ENCODE measurements at places on chromosomes 5 and 9.
A peak's percentile ranks its signal among the peaks of the same experiment; 100 is the strongest.

DNA sequence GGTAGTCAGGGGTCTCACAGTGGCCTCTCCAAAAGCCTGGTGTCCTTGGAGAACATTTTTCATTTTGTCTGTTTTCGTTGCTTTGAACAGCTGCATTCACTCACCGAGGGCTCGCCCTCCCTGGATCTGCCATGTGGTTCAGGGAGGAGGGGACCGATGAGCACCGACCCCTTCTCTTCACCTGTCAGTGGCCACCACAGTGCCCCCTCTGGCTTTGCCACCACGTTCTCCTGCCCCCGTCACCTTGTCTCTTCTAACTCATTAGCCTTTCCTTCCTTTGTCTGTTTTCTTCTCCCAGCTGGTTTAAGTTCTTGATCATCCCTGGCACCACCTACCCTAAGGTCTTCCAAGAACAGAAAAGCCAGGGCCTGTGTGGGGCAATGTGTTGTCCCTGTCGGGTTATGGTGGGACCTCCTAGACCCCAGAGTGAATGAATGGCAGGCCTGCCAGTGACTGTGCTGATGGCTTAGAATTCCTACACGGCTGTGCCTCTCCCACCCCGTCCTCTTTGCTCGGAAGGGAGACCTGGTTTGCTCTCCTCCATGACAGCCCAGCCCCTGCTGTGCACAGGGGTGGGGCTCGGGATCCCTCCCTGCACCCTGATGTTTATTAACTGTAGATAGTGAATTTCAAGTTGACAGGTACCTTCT, 90.0 kb downstream of the ANKRD33B start:
- DNase-seq, result no peak

DNA sequence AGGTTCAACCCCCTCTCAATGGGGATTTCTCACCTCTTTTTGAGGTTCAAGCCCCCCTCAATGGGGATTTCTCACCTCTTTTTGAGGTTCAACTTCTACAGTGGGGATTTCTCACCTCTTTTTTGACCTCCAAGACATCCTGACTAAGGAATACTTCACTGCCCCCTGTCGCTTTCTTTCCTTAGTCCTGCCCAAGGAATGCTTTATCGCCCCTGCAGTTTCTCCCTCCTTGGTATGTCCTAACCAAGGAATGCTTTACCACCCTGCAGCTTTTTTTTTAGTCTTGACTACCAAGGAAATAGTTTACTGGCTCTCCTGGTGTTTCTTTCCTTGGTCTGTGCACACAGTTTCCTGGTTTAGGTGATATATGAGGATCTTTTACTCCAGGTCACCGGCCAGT, 9.6 kb upstream of the IRGM start:
- DNase-seq, result no peak

DNA sequence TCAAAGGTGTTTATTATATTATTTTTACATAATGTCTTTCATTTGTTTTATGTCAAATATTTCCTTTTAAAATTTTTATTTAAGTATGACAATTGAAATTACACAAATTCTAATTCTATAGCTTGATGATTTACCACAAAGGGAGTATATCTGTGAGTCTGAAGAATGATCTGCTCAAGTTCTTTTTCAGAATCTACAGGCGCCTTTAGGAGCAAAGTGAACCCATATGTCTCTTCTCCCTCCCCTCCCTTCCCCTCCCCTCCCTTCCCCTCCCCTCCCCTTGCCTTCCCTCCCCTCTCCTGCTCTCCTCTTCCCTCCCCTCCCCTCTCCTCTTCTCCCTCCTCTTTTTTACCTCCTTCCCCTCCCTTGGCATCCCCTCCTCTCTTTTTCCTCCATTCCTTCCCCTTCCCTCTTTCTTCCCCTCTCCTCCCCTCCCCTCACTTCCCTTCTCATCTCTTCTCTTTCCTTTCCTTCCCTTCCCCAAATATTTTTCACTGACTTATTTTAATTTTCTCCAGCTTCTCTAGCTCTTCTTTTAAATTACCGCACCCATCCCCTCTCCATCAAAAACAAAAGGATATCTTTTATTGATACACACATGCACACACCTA, 495.3 kb upstream of the PIK3R1 start:
- DNase-seq, result no peak

GRCh38 chr9:112012026-112012902, 115.7 kb downstream of the UGCG start:
- DNase-seq, result peak; percentile 66

DNA sequence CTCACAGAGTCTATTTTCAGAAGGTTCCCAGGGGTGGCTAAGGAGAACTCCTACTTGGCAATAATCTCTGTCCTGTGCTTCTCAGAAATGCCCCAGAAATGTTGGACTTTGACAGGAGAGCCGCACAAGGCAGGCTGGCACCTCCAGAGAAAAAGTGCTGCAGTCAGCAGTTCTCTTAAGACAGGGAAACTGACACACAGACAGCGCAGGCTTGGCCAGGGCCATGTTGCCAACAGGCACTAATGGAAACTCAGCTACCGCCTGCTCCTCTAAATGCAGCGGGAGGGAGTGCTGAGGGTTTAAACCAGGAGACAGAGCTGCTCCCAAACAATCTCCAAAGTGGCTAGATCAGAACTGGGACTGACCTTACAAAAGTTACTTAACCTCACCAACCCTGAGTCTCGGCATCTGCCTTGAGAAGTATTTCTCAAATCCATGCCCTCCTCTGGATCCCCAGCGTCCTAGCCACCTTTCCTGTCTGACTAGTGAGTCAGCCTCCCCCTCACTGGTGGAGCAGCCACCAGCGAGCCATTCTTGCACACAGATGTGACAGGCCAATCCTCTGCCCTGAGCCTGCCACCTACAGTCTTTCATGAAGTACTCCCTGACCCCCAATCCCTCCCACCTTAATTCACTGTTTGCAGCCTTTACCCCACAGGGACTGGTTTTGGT, 186.4 kb downstream of the CDK5RAP2 start:
- DNase-seq, result no peak

GRCh38 chr5:103119070-103119764, 721 bp downstream of the GIN1 start:
- DNase-seq, result peak; percentile 6

- DNase-seq, result no peak
Observed at GRCh38 chr9:3473405-3473804, 52.4 kb downstream of the RFX3 start.

GRCh38 chr9:134420281-134420845, 94.1 kb downstream of the RXRA start:
- no peak for DNase-seq

DNA sequence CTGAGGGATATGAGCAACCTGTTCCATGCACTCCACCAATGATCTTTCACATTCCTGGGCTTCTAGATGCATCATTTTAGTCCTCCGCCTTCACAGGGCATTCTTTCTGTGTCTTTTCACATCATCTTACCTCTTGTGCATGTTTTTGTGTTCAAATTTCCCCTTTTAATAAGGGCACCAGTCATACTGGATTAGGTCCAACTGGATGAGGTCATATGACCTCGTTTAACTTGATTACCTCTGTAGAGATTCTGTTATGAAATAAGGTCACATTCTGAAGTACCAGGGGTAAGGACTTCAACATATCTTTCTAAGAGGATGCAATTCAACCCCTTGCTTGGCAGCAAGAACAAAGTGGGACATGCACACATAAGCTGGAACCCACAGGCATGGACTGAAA, 335.3 kb upstream of the TLE4 start:
- DNase-seq, result no peak

DNA sequence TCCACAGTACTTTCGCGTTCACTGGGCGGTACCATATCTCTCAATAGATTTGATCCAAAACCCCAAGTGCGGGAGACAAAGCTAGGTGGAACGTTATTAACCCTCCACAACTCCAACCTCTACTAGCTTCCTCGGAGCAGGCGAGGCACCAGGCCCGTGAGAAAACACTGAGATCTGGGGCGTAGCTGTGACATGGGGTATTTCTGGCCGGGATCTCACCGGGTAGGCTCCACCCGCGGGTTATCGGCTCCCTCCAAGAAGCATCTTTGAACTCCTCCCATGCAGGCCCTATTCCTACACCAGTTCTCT, 350 bp upstream of the SLC25A46 start:
- DNase-seq, result no peak

DNA sequence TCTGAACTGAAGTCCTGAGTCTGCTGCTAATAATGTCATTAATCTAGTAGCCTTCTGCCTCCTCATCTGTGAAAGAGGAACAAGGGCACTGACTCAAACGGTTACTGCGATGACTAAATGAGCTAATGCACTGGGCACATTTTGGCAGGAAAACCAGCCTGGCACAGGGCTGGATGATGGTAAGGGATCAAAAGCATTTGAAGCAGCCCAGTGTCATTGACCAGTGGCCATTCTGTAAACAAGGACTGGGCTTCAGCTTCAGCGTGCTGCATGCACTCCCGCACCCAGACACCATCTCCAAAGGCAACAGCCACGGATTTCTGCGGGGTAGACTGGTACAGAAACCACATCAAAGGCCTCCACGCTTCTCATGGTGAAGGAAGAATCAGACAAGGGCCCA, 8.0 kb downstream of the GCNT4 start:
- DNase-seq, result no peak

DNA sequence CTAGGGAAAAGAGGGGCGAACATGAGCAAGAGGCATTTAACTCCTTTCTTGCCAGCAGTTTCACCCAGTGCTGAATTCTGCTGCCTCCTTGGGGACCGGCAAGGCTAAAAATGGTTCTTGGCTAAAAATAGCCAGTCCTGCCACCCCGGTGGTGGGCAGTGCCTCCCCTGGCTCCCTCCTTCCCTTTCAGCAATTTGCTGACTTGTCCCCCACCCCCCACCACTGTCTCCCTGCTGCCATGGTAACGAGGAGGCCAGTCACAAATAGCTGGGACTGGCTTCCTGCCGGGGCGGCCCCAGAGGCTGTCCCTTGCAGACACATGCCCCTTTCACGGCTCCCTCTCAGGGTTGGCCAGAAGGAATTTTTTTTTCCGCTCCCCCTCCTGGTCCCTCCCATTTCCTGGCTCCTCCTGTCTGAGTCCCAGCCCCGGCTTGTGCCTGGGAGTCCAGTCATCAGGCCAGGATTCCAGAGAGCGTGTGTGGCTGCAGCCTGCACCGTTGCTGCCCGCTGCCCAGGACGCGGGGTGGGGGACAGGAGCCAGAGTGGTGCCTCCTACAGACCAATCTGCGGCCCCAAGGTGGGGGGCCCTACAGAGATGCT, 130.3 kb downstream of the RGS3 start:
- DNase-seq, result peak; percentile 85
